ENCODE measurements at places on chromosomes 13 and 19.
A peak's percentile ranks its signal among the peaks of the same experiment; 100 is the strongest.

GRCh38 chr19:14320253-14320652 lies 61.0 kb upstream of the ADGRE5 start:
- DNase-seq, result no peak

GRCh38 chr13:91053318-91054065 lies 294.0 kb upstream of the MIR17HG start:
- no peak for DNase-seq

GRCh38 chr19:15666883-15667282 lies 6.0 kb upstream of the CYP4F12 start:
- no peak for DNase-seq

DNA sequence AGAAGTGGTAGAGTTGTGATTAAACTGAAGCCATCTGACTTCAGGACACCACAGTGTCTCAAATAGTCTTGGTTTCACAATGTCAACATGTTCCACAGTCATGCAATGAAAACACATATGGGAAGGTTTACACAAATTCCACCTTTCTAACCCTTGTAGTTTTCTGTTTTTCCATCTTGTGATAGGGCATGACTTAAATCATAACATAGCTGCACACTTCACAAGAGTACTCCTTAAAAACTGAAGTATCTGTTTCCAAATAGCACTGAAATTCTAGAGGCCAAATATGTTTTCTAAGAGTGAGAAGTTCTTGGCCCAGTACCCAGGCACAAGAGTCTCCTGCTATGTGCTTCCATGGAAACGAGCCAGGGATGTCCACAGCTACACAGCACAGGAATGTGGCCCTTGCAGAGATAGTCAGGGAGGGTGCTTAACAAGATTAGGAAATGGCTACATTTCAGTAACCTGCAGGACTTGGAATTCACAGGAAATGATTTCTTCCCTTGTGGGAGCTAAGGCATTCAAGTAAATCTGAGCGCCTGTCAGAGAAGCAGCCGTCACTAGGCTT lies 269.1 kb downstream of the NDFIP2 start:
- DNase-seq, result no peak

DNA sequence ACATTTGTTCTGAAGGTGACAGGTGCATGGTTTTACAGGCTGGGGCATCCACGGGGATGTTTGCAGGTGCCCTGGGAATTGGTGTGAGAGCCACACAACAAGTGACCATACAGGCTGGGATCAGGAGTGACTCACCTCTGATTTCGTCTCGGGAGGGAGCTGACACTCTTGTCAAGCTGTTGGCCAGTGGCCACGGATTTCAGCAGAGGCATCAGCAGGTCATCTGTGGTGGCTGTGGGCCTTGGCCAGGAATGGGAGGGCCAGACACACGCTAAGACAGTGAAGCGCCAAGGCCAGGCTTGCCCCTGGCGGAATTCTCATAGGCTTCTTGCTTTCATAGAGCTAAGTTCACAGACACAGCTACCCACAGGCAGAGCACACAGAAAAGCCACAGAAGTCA lies 108.6 kb downstream of the HSPH1 start:
- no peak for DNase-seq

- no peak for DNase-seq
Measured at GRCh38 chr19:8503510-8503909, 1.1 kb upstream of the PRAM1 start.

DNA sequence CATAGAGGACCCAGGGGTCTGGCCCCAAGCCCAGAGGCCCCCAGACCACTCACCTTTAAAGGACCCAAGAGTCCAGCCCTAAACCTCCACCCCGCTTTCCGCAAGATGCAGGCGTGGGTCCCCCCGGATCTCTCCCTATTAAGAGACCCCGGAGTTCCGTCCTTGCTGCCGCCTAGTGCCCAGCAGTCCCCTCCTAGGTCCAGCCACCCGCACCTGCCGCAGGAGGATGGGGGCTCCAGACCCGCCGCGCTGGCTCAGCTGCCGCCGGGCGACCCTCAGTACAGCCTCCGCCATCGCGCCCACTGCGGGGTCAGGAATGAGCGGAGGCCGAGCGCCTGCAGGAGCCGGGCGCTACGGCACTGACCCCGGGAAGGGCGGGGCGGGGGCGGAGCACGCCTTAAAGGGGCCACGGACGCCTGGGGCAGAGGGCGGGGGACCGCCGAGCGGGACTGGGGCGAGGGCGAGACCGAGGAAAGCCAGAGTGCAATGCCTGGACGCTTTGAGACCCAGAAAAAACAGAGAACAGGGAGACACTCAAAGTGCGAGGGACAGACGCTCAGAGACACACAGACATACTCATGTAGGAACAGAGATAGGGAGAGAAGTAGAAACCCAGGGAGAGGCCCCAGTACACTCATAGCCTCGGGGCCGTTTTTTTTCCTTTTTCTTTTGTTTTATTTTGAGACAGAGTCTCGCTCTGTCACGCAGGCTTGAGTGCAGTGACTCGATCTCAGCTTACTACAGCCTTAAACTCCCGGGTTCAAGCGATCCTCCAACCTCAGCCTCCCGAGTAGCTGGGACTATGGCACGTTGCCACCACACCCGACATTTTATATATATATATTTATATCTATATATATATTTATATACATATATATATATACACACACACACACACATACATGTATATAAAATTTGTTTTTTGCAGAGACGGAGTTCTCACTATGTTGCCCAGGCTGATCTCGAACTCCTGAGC lies at the start of gene ETHE1:
Gene ETHE1 (minus strand): TSS at position 318 of the 976 bp plus-strand sequence. CDS start 24 bp downstream, at position 294.
- DNase-seq, result no peak

- no peak for DNase-seq
Measured at GRCh38 chr13:93899981-93900380, 579.5 kb downstream of the DCT start.

DNA sequence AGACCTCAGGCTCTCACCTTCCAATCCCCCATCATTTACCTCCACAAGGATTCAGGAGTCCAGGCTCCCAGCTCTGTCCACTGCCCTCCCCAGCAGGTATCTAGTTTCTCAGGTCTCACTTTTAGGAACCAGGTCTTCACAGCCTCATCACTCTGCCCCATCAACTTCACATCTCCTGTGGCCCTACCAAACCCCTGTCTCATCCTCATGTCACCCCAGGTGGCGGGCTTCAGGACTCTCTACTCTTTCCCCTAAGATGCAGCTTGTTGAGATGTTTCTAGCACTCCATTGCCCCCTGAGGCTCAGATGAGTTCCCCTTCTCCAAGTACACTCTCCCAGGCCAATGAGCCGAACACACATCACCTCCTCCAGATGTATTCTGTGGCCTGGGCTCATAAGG lies 1.5 kb downstream of the PPFIA3 start:
- DNase-seq, result no peak

DNA sequence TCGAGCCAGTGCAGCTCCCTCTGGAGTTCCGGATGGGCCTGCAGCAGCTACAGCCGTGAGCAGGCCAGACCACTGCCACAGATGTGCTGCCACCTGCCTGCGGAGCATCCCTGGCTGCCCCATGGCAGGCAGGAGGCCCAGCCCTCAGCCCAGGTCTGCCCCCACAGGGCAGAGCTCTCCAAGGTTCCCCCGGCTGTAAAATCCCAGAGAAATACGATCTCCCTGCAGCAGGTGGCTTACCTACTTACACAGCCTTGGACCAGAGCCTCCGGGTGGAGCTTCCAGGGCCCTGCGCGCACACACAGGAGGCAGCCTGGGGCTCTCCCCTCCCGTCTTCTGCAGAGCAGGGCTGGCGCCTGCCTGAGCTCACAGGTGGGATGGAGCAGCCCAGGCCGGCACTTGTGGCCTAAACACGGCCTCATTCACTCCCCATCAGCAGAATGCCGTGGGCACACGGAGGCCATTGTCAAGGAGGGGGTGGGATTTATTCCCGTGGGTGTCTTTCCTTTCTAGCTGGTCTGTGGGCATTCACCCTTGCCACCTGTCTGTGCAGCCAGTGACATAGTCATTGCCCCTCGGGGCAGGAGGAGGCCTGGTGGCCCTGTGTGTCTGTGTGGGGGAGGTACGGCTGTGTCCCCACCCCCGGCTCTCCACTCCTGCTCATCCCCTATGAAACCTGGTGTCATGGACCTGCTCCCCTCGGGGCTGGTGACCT lies 118.0 kb downstream of the KDM4B start:
- peak; percentile 77 for DNase-seq

- DNase-seq, result no peak
Measured at GRCh38 chr19:38522915-38523314, 89.4 kb downstream of the RYR1 start.

- peak; percentile 96 for DNase-seq
Measured at GRCh38 chr19:55166530-55167268, at the start of gene DNAAF3. DNAAF3 (minus strand) TSS chr19:55166613; CDS start chr19:55166413, 200 bp downstream.

DNA sequence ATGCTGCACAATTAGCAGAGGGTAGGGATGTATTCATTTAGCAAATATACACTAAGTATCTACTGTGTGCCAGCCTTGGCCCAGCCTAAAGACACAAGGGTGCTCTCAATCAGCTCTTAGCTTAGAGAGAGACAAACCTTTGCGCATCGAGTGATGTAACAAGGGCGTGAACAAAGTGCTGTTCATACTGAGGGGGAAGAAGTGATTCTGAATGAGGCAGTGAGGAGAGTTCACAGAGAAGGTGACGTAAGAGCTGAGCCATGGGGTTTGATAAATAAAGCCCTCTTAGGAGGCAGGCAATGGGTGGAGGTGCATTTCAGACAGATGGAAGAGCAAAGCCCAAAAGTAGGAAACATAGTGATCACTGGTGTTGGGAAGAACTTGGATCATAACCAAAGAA lies 68.5 kb downstream of the FLT1 start:
- DNase-seq, result no peak

DNA sequence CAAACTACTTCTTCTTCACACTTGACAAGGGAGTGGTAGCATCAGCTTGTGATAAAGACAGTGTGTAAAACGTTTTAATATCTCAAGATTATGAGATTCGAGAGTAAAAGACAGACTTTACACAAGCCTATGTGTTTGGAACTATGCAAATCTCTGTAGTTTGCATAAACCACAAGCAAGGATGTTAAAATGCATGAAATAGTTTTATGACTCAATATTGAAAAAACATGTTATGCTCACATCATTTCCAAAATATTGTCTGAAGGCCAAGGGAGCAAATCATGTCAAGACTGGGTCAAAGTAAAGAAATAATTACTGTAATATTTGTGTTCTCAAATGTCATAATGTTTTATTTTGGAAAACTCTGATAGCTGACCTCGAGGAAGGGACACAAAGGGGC lies 316.8 kb upstream of the KLF12 start:
- no peak for DNase-seq

- no peak for DNase-seq
Measured at GRCh38 chr19:13215572-13216380, 65.6 kb downstream of the IER2 start.

- DNase-seq, result no peak
Measured at GRCh38 chr19:6068711-6069110, 41.6 kb downstream of the RFX2 start.

- no peak for DNase-seq
Measured at GRCh38 chr19:30209617-30210600, 162.3 kb upstream of the ZNF536 start.

DNA sequence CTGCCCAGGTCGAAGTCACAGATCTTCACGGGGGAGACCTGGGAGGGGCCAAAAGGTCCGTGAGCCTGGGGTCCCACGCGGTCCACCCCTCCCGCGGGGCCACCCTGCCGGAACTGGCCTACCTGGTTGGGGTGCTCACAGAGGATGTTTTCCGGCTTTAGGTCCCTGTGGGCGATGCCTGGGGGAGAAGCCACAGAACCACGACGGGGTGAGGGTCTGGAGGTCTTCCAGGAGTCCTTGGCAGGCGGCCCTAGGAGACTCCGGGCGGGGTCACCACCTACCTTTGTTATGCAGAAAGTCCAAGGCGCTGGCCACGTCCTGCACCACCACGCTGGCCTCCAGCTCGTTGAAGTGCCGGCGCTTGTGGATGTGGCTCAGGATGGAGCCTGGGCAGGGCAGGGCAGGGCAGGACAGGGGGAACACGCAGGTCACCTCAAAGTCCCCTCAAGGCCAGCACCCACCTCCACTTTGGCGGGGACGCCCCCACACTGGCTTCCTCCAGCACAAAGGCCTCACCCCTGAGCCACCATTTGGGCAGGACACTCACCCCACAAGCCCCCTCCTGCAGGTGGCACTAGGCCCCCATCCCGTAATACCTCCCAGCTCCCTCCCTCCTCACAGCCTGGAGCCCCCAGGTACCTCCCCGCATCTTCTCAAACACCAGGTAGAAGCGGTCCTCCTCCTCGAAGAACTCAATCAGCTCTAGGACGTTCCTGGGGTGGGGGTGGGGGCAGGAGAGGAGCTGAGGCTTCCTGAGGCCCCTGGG lies 8.4 kb downstream of the MKNK2 start:
- no peak for DNase-seq

DNA sequence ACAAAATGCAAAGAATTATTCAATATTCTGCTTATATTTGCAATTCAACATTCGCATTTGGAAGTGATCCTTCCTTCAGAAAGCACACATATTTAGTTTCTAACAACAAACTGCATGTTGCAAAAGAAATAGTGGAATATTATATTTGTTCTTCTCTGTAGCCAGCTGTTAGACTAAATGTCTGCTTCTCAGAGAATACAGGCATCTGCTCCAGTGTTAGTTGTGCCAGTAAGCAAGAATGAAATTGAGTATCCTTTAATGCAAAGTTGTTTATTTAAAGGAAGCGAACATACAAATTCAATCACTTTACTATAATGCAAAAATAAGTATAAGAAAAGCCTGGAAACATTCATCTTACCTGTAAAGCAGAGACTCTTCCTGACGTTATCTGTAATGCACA lies 663 bp downstream of the SLITRK6 start:
- no peak for DNase-seq

DNA sequence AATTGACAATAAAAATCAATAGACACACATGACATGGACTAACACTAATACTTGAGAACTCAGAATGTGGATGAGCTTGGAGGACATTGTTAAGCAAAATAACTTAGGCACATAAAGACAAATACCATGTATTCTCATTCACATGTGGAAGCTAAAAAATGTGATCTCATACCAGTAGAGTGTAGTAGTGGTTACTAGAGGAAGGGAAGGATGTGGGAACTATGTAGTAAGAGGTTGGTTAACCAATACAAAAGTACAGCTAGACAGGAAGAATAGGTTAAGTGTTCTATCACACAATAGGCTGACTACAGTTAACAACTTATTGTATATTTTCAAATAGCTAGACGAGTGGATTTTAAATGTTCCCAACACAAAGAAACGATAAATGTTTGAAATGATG lies 415.8 kb upstream of the KLF12 start:
- no peak for DNase-seq

GRCh38 chr19:49362929-49363267 lies 682 bp upstream of the TEAD2 start:
- DNase-seq, result no peak

GRCh38 chr19:2543463-2544442 lies 67.8 kb downstream of the GADD45B start:
- DNase-seq, result peak; percentile 24

- peak; percentile 26 for DNase-seq
Measured at GRCh38 chr13:28492569-28493367, 2.2 kb downstream of the FLT1 start.

- DNase-seq, result no peak
Measured at GRCh38 chr19:39557811-39558623, 18.1 kb upstream of the EID2 start.
